ENCODE measurements at places on chromosomes 5 and 9.

DNA sequence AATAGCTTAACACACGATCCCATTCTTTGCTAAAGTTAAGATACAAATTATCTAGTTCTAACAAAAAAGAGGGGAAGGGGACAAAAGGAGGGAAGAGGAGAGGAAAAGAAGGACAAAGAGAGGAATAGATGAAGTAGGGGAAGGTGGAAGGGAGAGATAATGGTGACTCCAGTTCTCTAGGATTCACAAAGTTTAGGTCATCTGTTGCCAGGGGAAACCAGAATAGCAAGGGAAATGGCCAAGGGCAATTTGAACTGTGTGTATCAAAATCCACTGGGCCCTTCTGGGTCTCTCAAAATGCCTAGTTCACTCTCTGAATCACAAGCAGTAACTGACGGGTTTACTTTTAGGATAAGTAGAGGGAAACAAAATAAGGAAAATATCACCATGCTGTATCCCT is 7.6 kb downstream of the SLC24A2 start:
- no peak for DNase-seq

DNA sequence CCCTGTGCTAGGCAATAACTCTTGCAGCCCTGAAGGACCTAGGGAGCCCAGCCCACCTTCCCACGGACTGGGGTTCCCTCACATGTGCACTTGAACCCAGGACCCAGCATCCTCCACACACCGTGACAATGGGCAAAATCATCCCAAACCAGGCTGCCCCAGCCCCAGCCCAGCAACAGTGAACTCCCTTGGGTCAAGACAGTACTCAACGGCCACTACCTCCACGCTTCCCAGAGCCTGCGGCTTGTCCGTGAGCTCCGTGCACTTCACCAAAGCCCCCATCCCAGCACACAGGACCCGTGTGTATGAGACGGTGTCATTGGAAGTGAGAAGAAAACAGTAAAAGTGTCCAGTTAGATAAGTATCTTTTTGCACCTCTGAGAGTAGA is 55.8 kb downstream of the IPPK start:
- DNase-seq: no peak

DNA sequence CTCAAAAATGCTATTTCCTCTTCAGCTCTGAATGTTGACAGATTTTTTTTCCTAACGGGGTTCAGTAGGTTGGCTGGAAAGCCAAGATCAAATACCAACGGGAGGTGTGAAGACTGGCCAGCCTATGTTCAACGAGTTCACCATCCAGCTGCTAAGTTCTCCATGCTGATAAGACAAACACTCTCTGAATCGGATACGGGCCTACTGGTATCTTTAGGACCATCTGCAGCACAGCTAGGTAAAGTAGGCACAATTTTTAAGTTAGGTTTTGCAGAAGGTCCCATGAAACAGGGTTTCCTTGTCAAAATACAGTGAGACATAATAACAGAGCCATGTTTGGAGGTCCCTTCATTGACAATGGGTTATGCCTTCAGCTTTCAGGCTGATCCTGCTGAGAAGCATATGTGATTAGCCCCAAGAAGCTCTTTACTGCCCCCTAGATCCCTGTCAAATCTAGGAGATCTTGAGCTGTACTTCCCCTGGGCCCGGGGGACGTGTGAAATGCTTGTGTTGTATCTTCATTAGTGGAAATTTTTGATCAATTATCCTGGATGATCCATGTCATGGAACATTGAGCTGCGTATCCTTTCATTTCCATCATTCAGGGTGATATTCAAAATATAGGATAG is 60.6 kb downstream of the PGM5 start:
- DNase-seq: no peak

- peak; percentile 65 for DNase-seq
Measured at GRCh38 chr5:73654171-73654811, 28.3 kb downstream of the ARHGEF28 start.

GRCh38 chr5:109688630-109688969 is 1.1 kb upstream of the MAN2A1 start:
- DNase-seq: peak; percentile 35

GRCh38 chr9:81116340-81117137 is 572.8 kb downstream of the TLE1 start:
- no peak for DNase-seq

DNA sequence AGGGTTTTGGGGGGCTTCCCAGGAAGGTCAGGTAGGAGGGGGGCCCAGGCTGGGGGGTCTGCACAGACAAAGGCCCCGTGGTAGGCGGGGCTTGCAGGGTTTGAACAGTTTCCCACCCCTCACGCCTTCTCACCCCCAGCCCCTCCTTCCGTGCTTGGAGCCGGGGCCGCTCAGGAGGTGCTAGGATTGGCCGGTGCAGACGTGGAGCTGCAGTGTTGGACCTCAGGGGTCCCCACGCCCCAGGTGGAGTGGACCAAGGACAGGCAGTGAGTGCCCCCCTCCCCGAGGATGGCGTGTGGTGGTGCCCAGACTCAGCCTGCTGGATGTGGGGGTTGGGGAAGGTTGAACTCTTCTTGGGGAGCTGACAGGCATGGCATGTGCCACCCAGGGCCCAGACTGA is 83.8 kb downstream of the HMCN2 start:
- no peak for DNase-seq

GRCh38 chr9:80632041-80632440 is 1057.3 kb downstream of the TLE1 start:
- no peak for DNase-seq

DNA sequence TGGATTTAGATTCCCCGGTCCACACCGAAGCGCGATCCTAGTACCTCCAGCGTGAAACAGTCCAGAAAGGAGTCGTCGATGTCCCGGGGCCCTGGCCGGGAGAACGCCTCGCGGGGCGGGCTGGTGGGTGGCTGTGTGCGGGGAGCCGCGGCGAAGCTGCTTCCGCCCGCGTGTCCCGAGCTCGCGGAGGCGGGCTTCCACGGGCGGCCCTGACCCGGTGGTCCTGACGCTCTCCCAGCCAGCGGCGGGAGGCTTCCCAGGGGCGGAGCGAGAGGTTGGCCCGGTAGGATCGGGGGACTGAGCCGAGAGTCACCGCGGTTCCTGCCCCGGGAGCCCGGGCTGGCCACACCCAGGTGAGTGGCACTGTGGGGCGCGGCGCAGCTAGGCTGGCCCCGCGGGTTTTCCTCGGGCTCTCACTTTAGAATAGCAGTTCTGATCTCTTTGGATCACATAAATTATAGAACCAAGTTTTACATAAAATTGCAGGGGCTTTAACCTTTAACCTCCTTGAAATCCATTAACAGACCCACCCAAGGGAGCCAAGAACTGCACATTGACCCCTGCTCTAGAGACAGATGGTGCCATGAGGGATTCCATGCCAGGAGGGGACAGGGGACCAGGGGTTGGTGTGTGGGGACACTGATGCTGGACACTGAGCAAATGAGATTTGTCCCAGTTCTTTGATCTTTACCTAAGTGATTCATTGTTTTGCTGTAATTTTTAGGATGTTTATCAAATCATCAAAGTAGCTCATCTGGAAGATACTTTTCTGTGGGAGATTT is 29.2 kb upstream of the IL31RA start:
- no peak for DNase-seq

- DNase-seq: no peak
Measured at GRCh38 chr5:14920121-14920520, 48.5 kb upstream of the ANKH start.

DNA sequence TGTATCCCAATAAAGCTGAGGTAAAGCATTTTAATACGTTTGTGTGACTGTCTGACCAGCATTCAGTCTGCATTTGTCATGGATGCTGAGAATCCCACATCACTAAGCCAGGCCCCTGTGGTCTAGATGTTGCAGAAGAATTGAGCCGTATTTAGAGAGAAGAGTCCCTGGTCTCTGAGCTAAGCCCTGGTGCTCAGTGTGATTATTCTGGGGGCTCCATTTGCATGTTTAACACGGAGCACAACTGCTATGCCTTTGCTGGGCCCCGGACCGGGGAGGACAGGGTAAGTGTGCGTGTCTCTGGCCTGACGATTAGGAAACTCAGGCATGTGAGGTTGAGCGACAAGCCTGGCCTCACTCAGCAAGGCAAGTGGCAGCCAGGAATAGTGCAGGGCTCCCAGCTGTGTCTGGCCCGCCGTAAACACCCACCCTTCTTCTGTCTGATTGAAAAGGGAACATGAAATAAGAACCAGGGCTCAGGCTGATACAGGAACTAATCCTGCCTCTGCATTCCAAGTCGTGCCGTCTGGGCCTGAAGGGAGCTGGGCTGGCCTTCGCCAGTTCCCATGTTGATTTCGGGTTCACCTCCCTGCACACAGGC is 22.3 kb downstream of the FAM78A start:
- no peak for DNase-seq

DNA sequence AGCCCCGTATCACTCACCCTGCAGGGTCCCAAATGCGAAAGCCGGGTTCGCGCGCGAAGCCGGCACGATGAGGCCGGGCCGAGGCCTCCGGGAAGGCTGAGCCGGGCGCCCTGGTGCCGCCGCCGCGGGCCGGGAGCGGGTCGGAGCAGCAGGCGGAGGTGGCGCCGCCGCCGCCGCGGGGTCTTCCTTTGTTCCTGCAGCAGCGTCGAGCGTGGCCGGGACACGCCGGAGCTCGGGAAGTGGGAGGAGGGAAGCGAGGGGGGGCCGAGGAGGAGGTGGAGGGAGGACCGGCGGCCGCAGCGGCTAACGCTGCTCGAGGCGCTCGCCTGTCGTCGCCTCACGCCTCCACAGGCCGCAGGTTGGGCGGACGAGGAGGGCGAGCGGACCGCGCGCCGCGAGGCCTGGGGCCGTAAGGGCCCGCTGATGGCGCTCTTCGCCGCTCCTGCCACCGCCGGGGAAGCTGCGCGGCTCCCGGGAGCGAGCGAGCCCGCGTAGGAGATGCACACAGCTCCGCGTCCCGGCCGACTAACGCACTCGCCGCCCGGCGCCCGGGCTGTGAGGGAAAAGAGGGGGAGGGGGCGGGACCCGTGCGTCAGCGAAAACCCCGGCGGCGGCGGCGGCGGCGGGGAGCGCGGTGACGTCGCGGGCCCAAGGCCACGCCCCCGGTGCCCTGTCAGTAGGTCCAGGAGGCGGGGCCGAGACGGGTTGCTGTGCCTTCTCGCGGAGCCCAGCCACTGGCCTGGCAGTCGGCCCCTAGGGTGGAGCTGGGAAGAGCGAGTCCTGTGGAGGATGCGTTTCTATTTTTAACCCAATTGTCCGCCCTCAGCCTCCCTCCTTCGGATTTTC is at the start of gene ZFAND5:
Gene ZFAND5 (minus strand): TSS at position 530 of the 846 bp plus-strand sequence. CDS start 4,430 bp downstream, outside the sequence.
- peak; percentile 57 for DNase-seq

GRCh38 chr9:34686231-34686630 is 4.8 kb downstream of the CCL19 start:
- DNase-seq: no peak

DNA sequence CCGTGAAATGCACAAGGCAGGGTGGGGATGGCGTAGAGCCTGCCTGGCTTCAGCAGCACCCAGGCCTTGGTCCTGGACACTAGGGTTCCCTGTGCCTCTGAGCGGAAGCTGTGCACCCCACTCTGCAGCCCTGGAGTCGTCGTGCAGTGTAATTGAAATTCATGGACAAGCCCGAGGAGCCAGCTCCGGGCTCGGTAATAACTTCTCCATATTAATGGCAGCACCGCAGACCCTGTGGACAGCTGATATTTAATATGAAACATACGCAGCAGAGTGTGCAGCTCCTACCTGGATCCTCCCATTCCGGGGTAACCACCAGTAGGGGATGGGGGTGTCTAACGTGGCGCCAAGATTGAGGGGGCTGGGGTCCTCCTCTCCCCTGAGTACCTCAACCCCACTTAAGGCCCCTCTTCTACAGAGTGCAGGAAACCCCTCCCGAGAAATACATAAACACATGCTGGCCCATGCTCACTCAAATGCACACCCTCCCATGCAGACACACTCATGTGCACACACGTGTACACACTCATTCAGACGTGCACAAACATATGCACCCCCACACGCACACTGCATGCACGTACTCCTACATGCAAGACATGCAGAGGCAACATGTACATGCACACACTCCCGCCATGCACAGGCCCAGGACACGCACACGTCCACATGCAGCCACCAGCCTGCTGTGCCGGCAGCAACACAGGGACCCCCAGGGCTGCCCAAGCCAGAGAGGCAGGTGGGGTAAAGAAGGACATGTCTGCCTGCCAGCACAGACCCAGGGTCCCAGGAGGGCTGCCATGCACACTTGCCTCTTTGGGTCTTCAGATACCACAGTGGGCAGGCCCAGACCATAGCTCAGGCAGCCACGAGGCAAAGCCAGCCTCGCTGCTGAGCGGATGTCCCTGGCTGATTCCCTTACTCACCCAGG is 8.1 kb downstream of the ADAMTS2 start:
- DNase-seq: no peak

DNA sequence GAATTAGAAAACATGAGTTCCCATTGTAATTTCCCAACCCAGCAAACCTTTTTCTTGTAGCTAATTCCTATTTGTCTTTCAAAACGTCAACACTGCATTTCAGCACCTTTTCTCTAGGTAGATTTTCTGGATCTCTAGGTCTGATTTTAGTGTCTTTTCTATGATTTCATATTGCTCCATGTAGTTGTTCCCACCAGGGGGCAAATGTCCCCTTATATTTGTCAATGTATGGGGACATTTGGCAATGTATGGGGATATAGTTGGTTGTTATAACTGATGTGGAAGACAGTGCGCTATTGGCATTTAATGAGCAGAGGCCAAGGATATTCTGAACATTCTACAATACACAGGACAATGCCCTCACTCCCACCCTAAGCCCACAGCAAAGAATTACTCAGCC is 273.9 kb upstream of the ADRA1B start:
- DNase-seq: no peak

DNA sequence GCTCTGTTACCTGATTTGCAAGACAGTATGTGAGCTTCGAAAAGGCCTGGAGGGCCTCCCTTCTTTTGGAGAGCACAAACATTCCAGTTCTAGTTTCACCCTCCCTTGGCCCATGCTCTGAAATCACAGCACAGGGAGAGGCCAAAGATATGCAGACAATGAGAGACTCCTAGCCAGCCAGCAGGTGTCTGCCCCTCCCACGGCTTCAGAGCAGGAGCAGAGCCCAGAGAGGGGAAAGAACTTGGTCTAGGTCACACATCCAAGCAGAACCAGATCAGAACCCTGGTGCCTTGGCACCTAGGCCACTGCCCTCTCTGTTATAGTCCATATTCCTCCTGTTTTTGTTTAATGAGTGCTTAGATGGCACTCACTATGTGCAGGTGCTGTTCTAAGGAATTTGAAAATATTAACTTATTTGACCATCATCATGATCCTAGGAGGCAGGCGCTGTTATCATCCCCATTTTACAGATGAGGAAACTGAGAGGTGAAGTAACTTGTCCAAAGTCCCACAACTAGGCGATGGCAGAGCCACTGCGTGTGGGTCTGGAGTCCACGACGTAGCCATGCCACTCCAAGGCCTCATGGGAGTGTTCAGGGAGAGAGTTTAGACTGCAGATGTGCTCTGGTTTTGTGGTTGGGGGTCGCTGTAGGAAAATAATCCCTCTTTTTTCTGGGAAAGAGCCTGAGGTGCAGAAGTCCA is 27.2 kb downstream of the TMOD1 start:
- DNase-seq: no peak

- no peak for DNase-seq
Measured at GRCh38 chr5:463301-463700, 20.3 kb downstream of the EXOC3 start.

DNA sequence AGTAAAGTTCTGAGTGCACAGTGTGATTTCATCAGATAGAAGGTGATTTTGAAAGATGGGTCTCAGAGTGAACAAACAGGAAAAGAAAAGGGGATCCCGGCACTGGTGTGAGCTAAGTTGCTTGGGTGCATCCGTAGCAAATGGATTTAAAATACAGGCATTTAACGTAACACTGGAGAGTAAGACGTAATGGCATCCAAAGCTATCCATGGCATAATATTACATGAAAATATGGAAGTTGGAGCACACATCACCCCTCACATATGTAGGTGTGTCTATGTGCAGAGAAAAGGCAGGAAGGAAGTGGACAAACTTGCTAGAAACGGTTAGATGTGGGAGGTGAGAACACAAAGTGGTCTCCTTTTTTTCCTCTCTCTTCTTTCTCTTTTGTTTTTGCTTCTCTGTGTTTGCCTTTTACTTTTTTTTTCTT is 38.2 kb upstream of the SEMA4D start:
- no peak for DNase-seq
